ENCODE measurements at places on chromosomes 6 and 20. TPM values are rescaled to one million over a fixed set of nuclear protein-coding genes. Genes with fewer than 3 reads are reported as not detected.
A peak's percentile ranks its signal among the peaks of the same experiment; 100 is the strongest.

Gene MACROD2
- 0.95 TPM for total RNA-seq

Gene SCRT2
- total RNA-seq = not detected

GRCh38 chr20:31859266-31859997 lies 10.9 kb downstream of the DUSP15 start:
- no peak for DNase-seq

DNA sequence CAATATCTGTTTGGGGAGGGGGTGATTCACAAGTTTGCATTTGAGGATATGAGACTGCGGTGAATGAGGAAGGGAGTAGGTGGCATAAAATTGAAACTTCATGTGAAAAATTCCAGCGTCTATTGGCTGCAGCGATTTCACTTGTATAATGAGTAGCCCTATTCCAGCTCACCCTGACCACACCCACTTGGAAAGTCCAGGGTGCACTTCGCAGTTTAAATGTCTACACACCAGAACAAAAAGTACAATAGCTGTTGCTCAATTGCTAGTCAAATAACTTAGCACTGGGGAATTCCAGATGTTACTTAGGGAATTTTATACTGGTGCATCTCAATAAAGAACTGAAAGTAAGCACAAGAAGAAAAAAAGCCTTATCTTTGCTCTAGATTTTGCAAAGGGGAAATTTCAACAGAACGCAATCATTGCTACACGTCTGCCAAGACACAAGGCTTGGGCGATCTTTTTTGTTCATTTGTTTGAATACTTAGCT lies 6.3 kb downstream of the TNFAIP3 start:
- peak; percentile 63 for DNase-seq

Data from thoracic aorta (tissue), 2 donors.